ENCODE measurements at places on chromosomes 16 and 17.

DNA sequence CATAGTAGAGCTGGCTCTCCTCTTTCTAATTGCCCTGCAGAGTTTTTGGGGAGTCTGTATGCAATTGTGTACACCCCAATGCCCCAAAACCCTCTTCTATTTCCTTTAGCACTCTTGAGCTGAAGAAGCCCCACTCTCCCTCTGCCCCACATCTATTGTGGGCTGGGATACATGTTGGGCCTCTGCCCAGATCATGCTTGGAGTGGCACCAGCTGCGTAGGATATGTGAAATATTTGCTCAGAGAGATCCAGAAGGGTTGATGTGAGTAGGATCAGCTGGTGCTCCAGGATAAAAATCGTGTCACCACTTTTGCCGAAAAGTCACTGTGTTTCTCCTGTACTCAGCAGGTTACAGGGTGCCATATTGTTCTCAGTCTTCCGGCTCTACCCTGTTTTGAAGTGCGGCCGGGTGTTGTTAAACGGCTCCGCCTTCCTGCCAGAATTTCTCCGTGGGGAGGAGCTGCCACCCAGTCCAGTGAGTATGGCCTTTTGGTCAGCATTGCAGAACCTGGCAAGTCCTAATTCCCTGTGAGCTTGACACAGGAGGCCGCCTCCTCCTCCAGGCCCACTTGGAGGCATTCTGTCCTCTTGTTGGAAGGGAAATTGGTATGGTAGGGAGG, 664.5 kb downstream of the WWOX start:
- DNase-seq = no peak

DNA sequence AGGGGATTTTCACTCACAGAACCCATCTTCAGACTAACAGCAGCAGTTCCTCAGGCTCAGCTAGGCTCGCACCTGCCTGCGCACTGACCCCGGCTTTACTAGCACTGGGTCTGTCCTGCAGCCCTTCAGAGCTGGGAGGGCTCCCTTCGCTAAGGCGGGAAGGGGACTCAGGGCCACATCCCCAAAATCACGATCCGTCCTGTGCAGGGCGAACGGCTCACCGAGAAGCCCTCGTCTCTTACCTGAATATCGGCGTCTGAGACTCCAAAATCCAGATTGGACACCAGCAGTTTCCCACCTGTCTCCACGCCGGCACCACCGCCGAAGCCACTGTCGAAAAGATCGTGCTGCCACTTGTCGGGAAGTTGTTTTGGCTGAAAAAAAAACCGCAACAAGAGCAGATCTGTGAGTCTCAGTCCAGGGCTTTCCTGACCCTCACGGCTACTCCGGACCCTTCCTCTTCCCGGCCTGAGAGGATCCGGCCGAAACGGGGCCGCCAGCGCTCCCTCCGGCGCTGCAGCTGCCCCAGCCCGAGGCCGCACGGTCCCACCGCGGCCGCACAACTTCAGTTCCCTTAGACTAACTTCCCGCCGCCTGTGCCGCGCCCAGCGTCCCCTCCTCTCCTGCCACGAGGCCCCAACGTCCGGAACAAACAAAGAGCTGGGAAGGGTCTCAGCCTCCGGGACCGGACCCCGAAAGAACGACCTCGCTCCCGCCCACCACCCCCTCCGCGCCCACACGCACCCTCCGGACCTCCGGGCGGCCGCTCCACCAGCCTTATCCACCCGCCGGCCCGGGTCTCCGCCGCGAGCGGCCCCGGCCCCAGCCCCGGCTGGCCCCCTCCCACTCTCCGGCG, 711 bp downstream of the ALYREF start:
- DNase-seq = no peak

- peak; percentile 35 for DNase-seq
Observed at GRCh38 chr16:11914210-11915113, 1.3 kb downstream of the GSPT1 start.

DNA sequence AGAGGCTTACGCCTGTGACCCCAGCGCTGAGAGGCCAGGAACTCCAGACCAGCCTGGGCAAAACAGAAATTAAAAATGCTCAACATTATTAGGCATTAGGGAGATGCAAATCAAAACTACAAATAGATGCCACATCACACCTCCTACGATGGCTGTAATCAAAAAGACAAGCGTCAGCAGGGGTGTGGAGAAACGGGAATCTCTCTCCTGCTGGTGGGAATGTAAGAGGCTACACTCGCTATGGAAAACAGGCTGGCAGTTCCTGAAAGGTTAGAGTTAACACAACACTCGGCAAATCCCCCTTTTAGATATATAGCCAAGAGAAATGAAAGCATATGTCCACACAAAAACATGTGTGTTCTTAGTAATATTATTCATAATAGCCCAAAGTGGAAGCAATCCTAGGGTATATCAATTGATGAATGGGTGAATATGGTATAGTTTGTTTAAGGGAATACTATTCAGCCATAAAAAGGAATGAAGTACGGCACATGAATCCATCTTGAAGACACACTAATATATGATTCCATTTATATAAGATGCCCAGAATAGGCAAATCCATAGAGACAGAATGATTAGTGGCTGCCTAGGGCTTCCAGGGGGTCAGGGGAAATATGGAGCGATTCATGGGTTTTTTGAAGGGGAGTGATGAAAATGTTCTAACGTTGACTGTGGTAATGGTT, 1.8 kb upstream of the NPRL3 start:
- DNase-seq = no peak

- no peak for DNase-seq
Observed at GRCh38 chr16:81554979-81555378, 110.4 kb downstream of the CMIP start.
